ENCODE measurements at places on chromosomes 2 and 18.

GRCh38 chr2:152594792-152595191 lies 122.5 kb downstream of the PRPF40A start:
- no peak for DNase-seq

DNA sequence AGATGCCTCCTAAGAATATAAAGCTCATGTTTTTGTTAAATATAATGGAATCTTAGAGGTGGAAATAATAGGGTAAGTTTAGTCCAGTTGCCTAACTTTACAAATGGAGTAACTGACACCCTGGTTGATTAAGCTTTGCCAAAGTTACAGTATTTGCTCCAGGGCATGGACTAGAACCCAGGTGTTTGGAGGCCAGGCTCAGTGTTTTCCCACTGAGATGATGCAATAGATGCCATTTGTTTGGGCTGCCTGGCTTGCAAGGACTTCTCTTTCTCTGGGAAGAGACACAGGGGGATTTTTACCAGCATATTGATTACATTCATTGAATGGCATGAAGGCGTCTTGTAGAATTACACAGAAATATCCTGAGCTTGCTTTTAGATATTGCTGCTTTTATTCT lies 397.8 kb downstream of the SLC4A3 start:
- DNase-seq = no peak

DNA sequence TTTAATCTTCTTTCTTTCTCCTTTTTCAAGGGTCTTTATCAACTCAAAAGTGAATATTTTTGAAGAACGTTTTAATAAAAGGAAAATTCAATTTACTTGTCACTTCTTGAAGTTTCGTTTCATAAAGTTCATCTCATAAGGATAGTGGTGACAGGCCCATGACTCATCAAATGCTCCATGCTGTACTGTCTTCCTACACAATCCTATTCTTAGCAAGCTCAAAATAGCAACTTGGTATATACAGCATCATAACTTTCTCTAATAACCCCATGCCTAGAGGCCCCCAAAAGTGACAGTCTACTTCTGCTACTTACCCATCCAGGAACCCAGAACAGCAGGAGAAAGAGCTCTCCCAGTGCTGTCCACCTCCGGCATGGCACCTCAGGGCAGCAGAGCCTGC lies 7.7 kb downstream of the FBXO15 start:
- peak; percentile 54 for DNase-seq

DNA sequence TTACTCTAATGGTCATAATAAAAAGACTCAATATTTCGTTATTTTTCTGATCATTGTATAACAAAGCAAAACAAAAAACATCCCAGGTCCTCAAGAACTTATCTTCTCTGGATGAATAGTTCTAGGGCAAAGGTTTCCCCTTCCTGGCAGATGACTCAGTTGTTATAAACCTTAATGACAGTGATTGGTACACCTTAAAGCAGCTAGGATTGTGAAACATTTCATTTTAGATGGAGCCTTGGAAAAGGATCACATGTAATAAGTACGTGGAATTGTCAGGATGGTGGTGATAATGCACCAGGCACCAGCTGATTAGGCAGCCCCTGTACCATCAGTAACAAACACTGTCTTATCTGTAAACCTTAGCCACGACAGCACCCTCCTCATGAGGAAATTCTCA lies 47.2 kb downstream of the MEP1B start:
- no peak for DNase-seq

GRCh38 chr2:67560771-67561456 lies 163.8 kb downstream of the ETAA1 start:
- no peak for DNase-seq

DNA sequence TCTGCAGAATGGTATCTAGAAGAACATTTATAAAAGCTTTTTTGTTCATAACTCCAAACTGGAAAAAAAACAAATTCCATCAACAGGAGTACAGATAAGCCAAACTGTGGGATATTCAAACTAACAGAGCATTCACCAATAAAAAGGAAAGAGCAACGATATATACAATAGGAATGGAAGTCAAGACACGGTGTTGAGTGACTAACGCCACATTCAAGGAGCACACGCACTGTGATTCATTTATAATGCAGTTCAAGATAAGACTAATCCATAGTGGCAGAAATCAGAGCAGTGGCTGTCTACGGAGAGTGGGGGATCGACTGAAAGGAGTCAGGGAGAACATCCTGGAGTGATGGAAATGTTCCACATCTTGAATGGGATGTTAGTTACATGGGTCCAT lies 70.7 kb downstream of the CABYR start:
- no peak for DNase-seq

- no peak for DNase-seq
Observed at GRCh38 chr2:40611196-40611595, 159.3 kb upstream of the SLC8A1 start.

Data from activated CD4-positive, alpha-beta T cell treated with anti-CD3 and anti-CD28 coated beads, Interleukin-2, amount 50 U/mL, for 24 hours (primary cell).